ENCODE measurements at places on chromosomes 3 and 15. TPM values are rescaled to one million over a fixed set of nuclear protein-coding genes. Genes with fewer than 3 reads are reported as not detected.

The TRIM42 gene
- total RNA-seq, result not detected

The CCNL1 gene
- 1,206 TPM for total RNA-seq

The RAB7A gene
- total RNA-seq, result 130 TPM

The LIPC gene
- 0.86 TPM for total RNA-seq

The CLDN16 gene
- total RNA-seq, result not detected

The GP9 gene
- total RNA-seq, result not detected
